Mesendoderm (in vitro differentiated cells): ENCODE measurements at places on chromosomes 4 and X.

GRCh38 chr4:155400893-155401292, 24.1 kb upstream of the MAP9 start:
- no peak overlapping the region for H3K27ac ChIP-seq

DNA sequence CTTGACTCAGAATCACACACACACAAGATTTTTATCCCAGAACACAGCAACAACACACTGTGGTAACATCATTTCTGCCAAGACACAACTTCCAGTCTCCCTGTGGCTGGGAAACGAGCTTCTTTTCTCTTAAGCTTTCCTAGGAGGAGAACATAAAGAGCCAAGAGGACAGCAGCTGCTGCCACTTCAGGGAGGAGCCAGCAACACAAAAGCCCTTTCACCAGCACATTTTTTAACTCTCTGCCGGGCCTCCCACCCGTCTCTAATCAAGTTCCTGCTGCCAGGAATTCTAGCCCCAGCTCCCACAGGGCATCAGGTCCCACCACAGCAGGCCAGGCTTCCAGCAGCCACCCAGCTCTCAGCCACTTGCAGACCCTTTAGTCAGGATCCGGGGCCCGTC, 22.4 kb downstream of the FAT1 start:
- no peaks in the 10 kb centered on the region for H3K27me3 ChIP-seq
- H3K27ac ChIP-seq = peak overlapping the region; percentile 44
- H3K4me1 ChIP-seq = peaks cover 6% of the 10 kb centered on the region

- no peaks in the 10 kb centered on the region for H3K27me3 ChIP-seq
- H3K27ac ChIP-seq = no peak overlapping the region
- no peaks in the 10 kb centered on the region for H3K4me1 ChIP-seq
- peak; percentile 35 for DNase-seq
- H3K4me3 ChIP-seq = no peak overlapping the region
Observed at GRCh38 chrX:102063445-102064074, 61.9 kb upstream of the TCEAL2 start.

GRCh38 chr4:81146466-81146865, 68.6 kb downstream of the PRKG2 start:
- H3K27ac ChIP-seq = no peak overlapping the region
- no peaks in the 10 kb centered on the region for H3K27me3 ChIP-seq
- no peak overlapping the region for H3K4me3 ChIP-seq
- DNase-seq = no peak
- no peaks in the 10 kb centered on the region for H3K4me1 ChIP-seq
- H3K36me3 ChIP-seq = no peaks in the 10 kb centered on the region

- peaks cover 4% of the 10 kb centered on the region for H3K27me3 ChIP-seq
- no peaks in the 10 kb centered on the region for H3K36me3 ChIP-seq
- peaks cover 4% of the 10 kb centered on the region for H3K4me1 ChIP-seq
- peak; percentile 23 for DNase-seq
- H3K27ac ChIP-seq = no peak overlapping the region
Observed at GRCh38 chrX:40152741-40153344, 55.1 kb upstream of the BCOR start.

- H3K4me3 ChIP-seq = no peak overlapping the region
- DNase-seq = no peak
- no peaks in the 10 kb centered on the region for H3K27me3 ChIP-seq
- H3K27ac ChIP-seq = no peak overlapping the region
Observed at GRCh38 chr4:48620831-48621230, 130.8 kb downstream of the ZAR1 start.

- no peaks in the 10 kb centered on the region for H3K4me1 ChIP-seq
- H3K27me3 ChIP-seq = no peaks in the 10 kb centered on the region
- H3K36me3 ChIP-seq = no peaks in the 10 kb centered on the region
- DNase-seq = no peak
- H3K27ac ChIP-seq = no peak overlapping the region
Observed at GRCh38 chrX:17553961-17554482, 179.0 kb downstream of the NHS start.

- no peak overlapping the region for H3K27ac ChIP-seq
- no peaks in the 10 kb centered on the region for H3K36me3 ChIP-seq
- H3K4me3 ChIP-seq = no peak overlapping the region
- no peaks in the 10 kb centered on the region for H3K27me3 ChIP-seq
- no peak for DNase-seq
Observed at GRCh38 chr4:144782345-144782744, 136.4 kb downstream of the HHIP start.

DNA sequence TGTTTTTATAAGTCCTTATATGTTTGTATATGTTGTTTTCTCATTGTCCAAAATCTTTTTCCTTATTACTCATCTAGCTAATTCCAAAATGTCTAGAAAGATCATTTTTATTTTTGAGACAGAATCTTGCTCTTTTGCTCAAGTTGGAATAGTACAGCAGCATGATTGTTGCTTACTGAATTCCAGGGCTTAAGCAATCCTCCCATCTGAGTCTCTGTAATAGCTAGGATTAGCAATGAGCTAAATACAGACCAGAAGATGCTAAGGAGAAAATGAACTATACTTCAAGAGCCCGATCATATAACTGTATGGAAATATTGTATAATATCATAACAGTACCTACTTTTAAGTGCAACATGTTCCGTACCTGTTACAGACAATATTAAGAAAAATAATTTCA, 1027.0 kb downstream of the STIM2 start:
- no peaks in the 10 kb centered on the region for H3K36me3 ChIP-seq
- no peaks in the 10 kb centered on the region for H3K4me1 ChIP-seq
- no peaks in the 10 kb centered on the region for H3K27me3 ChIP-seq
- no peak overlapping the region for H3K4me3 ChIP-seq
- DNase-seq = no peak

- DNase-seq = no peak
- H3K27ac ChIP-seq = no peak overlapping the region
- no peak overlapping the region for H3K4me3 ChIP-seq
- H3K4me1 ChIP-seq = peaks cover 4% of the 10 kb centered on the region
- no peaks in the 10 kb centered on the region for H3K27me3 ChIP-seq
Observed at GRCh38 chr4:2406920-2407319, 11.5 kb downstream of the ZFYVE28 start.

DNA sequence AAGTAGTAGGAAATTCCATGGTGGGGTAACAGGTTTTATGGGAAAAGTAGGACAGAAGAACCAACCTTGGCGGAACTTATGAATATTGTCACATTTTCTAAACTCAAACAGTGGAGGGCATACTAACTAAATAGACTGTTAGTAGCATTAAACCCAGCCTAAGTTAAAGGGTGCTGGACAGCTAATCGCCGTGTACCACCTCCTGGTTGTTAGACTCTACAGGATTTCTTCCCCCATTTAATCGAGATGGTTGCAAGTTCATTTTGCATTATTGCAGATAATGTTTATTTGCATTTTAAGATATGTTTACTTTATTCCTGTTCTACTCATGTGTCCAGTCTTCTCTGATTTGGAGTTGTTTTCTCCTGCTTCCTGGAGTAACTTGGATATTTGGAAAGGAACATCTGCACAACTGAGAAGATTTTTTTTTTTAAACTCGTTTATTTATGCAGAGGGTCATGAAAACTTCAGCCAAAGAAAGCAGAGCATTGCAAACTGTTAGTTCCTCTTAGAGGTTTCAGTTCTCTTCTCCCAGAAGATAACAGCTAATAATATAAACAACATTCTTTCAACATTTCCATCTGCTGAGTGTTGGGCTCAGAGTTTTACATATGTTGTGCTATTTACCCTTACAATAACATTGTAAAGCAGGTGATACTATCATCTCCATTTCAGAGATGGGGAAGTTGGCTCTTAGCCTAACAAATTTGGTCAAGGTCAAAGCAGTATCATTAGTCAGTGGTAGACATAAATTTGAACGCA, 51.5 kb upstream of the TBC1D9 start:
- no peaks in the 10 kb centered on the region for H3K36me3 ChIP-seq
- no peaks in the 10 kb centered on the region for H3K4me1 ChIP-seq
- no peak overlapping the region for H3K4me3 ChIP-seq
- H3K27ac ChIP-seq = no peak overlapping the region
- H3K27me3 ChIP-seq = no peaks in the 10 kb centered on the region
